ENCODE measurements at places on chromosomes 7 and 10.

- DNase-seq: no peak
These were observed 303.3 kb upstream of the IGFBP3 start for GRCh38 chr7:46224363-46224762.

DNA sequence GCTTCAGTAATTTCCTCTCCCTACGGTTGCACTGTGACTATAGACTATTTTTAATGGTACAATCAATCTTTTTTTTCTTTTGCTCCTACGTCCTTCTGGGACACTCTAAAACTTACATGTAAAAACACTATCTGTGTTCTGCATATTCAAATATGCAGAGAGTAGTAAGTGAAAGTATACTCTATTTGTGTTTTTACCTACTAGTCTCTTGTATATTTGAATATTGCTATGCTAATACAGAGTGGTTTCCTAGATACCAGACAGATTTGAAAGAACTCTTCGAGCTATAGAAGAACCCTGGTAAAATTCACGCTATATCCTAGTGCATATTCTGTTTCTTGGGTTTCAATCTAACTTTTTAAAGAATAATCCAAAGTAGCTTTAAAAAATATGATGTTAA lies 200.8 kb upstream of the LRRN3 start:
- no peak for DNase-seq

DNA sequence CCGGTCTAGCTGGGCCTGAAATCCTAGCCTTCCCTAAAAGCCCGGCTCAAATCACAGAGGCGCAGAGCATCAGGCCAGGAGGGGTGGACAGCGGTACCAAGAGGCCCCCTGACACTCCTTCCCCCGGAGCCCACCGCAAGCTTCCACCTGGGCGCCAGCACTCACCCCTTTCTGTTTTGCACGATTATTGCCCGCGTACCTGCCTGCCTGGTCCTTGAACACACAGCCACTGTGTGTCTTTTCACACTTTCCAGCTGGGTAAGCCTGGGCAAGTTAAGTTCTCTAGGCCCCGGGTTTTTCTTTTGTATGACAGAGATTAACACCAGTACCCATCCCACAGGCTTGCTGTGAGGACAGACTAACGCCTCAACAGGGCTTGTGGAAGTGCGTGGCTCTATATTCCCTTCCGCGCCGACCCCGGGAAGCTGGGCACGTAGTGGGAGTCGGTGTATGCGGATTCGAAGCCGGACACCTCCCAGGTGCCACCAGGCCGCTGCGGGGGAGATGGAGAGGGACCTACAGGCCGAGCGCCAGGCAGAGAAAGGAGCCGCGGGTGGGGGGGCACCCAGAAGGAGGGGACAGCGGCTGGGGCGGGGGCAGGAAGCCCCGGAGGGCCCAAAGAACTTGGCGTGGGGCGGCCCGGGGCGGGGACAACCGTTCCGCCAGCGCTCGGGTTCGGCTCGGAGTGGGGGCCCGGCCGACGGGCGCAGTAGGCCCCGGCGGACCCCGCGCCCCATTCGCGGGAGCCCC lies 792 bp downstream of the ZNF746 start:
- no peak for DNase-seq

GRCh38 chr7:519484-520390 lies at the start of gene PDGFA:
PDGFA (minus strand) TSS chr7:519846; CDS start chr7:519001, 845 bp downstream.
- DNase-seq: peak; percentile 88

GRCh38 chr7:140867467-140868462 lies 57.0 kb downstream of the BRAF start:
- DNase-seq: no peak

- no peak for DNase-seq
These were observed 273.8 kb downstream of the AUTS2 start for GRCh38 chr7:69871886-69872569.

DNA sequence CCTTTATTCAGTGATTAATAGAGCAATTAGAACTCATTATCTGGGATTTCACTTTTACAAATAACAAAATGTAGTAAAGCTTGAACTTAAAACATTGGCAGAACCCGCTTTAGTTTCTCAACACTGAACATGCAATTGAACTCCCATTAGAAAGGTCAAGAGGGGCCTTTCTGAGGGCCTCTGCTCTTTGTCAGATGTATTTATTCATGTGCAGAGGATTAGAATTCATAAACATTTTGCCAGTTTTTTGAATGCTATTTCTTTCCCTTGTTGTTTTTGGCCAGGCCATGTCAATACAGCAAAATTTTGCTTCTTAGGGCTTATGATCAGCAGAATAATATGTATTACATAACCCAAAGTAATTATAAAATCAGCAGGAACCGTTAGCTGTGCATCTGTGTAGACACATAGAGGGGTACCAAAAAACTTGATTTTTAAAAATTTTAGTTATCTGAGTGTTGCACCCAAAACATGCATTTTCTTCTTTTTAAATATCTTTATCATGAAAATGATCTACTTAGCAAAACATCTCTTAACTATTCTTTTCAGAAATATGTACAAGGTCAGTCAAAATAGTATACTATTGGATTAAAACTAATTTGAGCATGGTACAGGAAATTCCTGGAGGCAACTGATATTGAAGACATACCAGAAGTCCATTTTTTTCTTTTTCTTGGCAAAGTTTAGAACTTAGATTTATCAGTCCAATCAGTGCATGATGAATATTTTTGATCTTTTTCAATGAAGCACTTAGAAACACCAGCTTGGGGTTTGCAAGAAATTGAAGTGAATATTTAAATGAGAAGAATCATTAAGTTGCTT lies 177.5 kb downstream of the TWIST1 start:
- no peak for DNase-seq

DNA sequence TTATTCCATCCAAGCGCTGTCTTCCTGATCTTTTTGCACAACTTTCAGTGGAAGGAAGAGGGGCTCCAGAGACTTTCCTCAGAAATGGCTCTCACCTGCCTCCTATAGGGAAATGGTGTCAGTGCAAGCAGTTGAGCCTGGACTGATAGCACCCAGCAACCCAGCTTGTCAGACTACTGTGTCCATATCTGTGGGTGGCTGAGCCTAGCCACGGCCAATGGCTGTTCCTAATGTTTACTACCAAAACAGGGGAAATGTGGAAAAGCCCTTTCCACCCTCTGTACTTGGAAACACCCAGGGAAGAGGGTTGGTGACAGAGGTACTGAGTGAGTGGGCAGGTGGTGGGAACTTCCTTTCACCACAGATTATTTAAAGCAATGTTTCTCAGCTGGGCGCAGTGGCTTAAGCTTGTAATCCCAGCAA lies 4.3 kb upstream of the YKT6 start:
- DNase-seq: peak; percentile 83

- DNase-seq: no peak
These were observed 146.5 kb downstream of the ARID5B start for GRCh38 chr10:62047960-62048383.

DNA sequence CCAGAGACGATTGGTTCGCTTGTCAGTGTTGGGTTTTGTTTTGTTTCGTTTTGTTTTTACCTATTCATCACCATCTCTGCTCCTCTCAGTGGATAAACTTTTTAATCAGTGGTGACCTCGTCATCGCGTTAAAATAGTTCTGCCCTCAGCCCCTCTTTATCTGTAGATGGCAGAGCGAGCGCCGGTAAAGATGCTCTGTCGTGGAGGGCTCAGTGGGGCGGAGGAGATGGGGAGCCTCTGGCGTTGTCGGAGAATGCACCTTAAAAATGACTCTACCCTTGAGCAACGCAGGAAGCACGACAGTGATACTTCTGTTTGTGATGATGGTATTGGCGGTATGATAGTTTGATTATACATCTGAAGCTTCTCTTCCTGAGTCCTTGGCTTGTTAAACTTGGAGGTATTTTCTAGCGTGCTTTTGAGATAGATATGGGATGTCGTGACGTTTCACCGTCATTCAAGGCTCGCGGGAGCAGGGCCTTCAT lies 554 bp downstream of the CSGALNACT2 start:
- no peak for DNase-seq

DNA sequence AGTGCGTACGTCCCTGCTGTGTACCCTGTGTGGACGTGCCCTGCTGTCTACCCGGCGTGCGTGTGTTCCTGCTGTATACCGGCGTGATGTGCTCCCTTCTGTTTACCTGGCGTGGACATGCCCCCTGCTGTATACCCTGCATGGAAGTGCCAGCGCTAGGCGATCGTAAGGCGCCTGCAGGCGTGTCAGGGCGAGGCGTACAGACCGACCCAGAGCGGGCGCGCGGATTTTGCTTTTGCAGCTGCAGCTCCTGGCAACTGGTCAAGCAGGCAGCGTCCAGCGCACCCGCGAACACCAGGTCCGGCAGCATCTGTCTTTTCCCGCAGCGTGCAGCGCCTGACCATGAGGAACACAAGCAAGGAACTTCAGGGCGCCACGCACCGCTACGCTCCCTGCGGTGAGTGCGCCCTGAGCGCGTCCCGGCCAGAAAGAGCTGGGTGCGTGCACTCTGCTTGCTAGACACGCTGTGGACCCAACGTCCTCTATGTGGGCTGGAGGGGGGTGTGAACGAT lies 680 bp downstream of the C7orf57 start:
- DNase-seq: no peak

GRCh38 chr10:118343115-118343514 lies 991 bp upstream of the FAM204A start:
- DNase-seq: no peak

GRCh38 chr7:111741811-111742240 lies 179.5 kb upstream of the IMMP2L start:
- DNase-seq: peak; percentile 41

DNA sequence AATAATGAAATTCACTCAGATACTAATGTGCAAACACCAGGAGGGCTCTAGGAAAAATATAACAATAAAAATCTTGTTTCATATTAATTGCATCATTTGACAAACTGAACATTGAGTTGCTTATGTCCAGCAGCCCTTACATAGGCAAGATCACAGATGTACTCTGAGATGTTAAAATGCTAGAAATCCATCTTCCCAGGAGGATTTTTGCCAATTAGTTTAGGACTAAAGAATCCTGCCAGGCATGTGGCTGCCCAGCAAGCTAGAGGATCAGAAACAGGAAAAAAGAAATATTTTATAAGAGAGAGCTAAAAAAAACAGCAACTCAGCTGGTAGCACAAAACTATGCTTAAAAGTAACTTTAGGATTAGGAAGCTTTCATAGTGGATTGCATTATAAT lies 407.8 kb downstream of the NXPH1 start:
- no peak for DNase-seq

GRCh38 chr10:71693377-71693776 lies 26.2 kb downstream of the C10orf105 start:
- DNase-seq: no peak

DNA sequence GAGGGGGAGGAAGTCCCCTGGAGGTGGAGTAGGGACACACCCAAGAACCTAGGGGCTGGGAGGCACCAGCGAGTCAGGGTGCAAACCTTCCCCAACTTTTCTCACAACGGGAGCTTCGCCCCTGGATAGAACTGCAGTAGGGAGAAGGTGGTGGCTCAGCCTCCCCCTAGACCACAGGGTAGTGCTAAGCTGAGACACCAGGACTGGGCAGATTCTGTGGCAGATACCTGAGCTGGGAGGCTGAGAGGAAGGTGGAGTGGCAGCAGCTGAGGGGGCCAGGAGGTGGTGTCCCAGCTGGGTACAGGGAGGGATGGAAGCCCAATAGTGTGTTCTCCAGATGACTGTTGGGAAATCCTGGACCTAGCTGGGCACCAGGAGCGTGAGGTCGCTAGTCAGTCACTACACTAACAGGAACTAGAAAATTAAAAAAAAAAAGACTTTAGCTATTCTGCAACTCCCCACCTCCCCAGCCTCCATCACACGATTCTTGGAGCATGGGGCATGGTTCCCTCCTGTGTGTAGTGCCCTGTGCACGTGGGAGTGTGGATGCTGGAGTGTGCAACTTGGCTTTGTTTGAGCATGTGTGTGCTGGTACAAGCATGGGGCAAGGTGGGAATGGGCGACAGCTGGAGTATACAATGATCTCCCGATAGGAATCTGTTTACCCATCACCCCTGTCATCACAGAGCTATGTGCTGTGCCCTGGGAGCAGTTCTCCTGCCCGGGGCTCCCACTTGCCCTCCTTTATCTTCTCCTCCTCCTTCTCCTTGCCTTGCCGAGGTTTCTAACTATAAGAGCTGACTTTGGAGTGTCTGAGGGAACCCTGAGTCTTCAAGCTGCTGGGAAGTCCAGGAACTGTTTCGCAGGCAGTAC lies 8.8 kb upstream of the TRPV6 start:
- no peak for DNase-seq

DNA sequence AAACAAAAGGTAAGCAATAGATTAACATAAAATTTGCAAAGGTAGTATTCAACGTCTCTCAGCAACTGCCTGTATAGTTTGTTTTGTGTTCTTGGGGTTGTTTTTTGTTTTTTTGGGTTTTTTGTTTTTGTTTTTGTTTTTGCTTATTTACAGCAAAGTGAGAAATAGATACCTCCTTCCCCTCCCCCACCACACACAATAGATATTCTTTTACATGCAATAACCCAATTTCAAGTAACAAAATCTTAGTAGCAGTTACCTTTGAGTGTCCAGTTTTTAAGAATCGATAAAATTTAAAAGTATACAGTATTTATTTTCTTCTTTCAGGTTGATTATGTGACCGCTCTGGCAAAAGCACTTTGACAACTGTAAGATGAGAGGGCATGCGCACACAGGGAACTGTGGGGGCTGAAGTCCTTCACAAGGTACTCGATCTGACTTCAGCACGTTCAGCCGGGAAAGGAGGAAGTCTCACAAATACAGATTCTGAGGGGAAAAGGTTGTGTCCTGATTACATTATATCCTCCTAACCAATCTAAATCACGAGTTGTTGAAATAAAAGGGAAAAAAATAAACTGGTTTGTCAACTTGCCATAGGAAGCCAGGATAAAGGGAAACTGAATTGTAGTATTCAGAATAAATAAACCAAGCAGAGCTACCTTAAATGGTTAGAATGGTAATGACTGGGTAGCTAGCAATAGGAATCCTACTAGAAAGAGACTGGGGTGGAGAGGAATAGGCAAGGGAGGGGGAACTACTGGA lies 47.8 kb downstream of the CPEB3 start:
- peak; percentile 76 for DNase-seq

GRCh38 chr10:99852481-99853213 lies 70.2 kb downstream of the ABCC2 start:
- DNase-seq: no peak

- DNase-seq: no peak
These were observed 508.0 kb upstream of the MGMT start for GRCh38 chr10:128958834-128959690.

Measured in H54 (cell line).